ENCODE measurements at places on chromosomes 6 and 20.

DNA sequence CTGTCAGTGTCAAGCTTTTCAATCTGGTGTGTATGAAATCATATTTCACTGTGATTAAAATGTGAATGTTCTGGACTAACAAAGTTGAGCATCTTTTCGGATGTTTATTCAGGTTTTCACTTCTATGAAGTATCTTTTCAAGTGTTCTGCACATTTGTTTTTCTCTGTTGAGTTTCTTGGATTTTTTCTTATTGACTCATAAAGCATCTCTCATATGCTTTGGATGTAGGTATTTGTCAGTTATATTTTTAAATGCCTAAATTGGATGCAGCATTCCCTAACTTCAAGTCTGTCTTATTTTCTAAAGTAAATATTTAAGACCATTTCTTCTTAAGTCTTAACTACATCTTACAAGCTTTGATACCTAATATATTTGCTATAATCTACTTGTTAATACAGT, 398.0 kb downstream of the PLCB1 start:
- no peak for DNase-seq

GRCh38 chr6:97668716-97669115, 385.7 kb upstream of the MMS22L start:
- DNase-seq = no peak

GRCh38 chr6:56795466-56796195, 152.9 kb upstream of the DST start:
- no peak for DNase-seq

GRCh38 chr6:33620856-33621710, at the start of gene ITPR3:
TSS of gene ITPR3 (plus strand) at chr6:33621322. CDS start at chr6:33621603, 281 bp downstream.
- DNase-seq = no peak

GRCh38 chr6:167811442-167812087, 15.1 kb upstream of the AFDN start:
- no peak for DNase-seq

All from brain pericyte (primary cell).